ENCODE measurements at places on chromosomes 2 and 18. TPM values are rescaled to one million over a fixed set of nuclear protein-coding genes. Genes with fewer than 3 reads are reported as not detected.

Gene ERICH2
- total RNA-seq = not detected

Gene DSC2
- total RNA-seq = 0.07 TPM

Gene RUFY4
- total RNA-seq = not detected

Gene KATNAL2
- total RNA-seq = 2.2 TPM

Gene DPP4
- total RNA-seq = 20.2 TPM

Gene TMEM200C
- not detected for total RNA-seq

Measured in mammary microvascular endothelial cell (primary cell).